ENCODE measurements at places on chromosomes 2 and 18.

GRCh38 chr2:181953881-181954537 is 31.6 kb upstream of the PPP1R1C start:
- DNase-seq = peak; percentile 45

- DNase-seq = no peak
These were observed 91.0 kb upstream of the KCNH7 start for GRCh38 chr2:162929571-162929970.

DNA sequence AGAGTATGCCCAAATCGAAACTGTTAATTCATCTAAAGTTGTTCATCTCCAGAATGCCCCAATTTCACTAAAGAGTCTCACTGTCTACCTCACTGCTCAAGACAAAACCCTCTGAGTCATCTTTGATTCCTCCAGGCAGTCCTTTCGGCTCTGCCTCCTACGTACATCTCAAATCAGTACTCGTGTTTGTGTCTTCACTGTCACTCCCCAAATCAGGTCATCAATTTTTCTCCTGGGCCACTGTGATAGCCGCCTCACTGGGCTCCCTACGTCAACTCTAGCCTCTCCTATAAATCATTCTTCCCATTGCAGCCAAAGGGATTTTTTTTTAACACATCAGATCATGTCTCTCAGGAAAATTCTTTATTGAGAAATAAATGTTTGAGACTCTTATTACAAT is 42.1 kb upstream of the TTC39C start:
- no peak for DNase-seq

DNA sequence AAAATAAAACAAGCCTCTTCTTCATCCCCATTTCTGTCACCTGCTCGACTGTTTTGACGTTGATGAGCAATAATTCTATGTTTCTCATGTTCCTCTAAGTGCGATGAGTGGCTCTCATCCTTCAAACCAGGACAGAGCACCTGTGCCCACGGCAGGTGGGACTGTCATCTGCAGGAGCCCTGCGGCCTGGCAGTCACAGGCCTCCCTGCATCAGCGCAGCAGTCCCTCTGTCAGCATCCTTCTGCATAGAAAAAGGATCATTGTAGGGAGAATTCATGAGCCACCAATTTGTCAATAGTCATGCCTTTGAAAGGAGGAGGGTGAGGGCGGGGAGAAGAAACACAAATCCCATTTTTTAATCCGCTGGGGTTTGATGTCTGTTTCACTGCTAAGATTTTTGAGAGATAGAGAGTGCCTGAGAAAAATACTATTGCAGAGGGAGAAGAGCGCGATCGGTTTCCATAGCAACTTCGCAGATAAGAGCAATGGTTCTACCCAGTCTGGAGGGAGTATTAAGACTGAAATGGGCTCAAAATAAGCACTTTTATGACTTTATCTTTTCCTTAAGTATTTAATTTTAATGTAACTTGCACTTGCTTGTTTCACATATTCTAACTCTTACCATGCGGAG is 234.3 kb upstream of the NCKAP5 start:
- no peak for DNase-seq

GRCh38 chr18:26456070-26456491 is 92.3 kb downstream of the KCTD1 start:
- DNase-seq = no peak

DNA sequence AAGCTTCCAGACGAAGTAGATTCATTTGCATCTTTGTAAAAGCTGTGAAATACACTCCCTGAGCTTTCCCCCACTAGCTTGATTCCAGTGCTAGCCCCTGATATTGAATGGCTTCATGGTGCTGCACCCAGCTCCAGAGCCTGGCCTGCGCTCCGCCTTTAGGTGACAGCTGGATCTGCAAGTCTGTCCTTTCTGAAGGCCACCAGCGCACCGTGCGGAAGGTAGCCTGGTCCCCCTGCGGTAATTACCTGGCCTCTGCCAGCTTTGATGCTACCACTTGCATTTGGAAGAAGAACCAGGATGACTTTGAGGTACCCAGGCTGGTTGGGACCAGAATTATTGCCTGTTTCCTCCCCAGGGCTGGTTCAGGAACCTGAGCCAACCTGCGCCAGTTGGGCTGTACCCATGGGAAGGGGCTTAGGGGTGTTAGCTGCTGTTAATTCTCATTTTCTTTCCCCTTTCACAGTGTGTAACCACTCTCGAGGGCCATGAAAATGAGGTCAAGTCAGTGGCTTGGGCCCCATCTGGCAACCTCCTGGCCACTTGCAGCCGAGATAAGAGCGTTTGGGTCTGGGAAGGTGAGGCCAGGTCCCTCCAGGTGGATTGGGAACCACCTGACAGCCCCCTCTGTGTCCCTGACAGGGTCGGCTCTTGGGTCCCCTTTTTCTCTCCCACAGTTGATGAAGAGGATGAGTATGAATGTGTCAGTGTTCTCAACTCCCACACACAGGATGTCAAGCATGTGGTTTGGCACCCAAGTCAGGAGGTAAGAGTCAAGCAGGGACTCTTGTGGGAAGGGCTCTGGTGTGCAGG is 1.3 kb downstream of the CIAO1 start:
- no peak for DNase-seq
